ENCODE measurements at places on chromosomes 3 and 15. TPM values are rescaled to one million over a fixed set of nuclear protein-coding genes. Genes with fewer than 3 reads are reported as not detected.

The DAZL gene
- total RNA-seq = not detected

DNA sequence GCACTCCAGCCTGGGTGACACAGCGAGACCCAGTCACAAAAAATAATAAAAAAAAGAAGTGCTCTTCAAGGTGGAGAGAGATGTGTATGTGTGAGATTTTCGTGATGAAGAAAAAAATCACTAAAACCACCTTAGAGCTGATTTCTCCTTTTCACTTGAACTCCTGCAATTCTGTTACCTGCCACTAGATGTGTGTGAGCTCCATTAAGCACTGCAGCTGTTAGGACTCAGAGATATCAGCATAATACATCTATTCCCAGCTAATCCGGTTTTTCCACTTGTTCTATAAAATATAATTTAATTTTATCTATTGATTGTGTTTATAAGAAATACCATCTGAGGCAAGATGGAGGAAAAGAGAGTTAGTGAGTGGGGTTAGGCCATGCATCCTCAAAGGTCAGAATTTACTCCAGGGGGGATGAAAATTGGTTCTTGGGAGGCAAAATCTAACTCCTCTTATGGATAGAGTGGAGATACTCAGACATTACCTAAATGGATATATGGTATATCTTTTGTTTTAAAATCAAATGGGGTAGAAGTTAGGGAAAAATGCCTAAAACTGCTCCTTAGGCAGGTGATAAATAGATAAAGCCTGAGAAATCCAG, 152.7 kb downstream of the IL20RB start:
- no peak for DNase-seq
- peaks cover 2% of the 10 kb centered on the region for H3K4me1 ChIP-seq
- no peaks in the 10 kb centered on the region for H3K27me3 ChIP-seq
- H3K36me3 ChIP-seq = no peaks in the 10 kb centered on the region
- H3K27ac ChIP-seq = no peak overlapping the region

GRCh38 chr3:76812649-76813242, 227.2 kb upstream of the ROBO2 start:
- no peak overlapping the region for H3K27ac ChIP-seq
- no peaks in the 10 kb centered on the region for H3K36me3 ChIP-seq
- no peak overlapping the region for H3K4me3 ChIP-seq
- no peak for DNase-seq
- H3K27me3 ChIP-seq = no peaks in the 10 kb centered on the region

DNA sequence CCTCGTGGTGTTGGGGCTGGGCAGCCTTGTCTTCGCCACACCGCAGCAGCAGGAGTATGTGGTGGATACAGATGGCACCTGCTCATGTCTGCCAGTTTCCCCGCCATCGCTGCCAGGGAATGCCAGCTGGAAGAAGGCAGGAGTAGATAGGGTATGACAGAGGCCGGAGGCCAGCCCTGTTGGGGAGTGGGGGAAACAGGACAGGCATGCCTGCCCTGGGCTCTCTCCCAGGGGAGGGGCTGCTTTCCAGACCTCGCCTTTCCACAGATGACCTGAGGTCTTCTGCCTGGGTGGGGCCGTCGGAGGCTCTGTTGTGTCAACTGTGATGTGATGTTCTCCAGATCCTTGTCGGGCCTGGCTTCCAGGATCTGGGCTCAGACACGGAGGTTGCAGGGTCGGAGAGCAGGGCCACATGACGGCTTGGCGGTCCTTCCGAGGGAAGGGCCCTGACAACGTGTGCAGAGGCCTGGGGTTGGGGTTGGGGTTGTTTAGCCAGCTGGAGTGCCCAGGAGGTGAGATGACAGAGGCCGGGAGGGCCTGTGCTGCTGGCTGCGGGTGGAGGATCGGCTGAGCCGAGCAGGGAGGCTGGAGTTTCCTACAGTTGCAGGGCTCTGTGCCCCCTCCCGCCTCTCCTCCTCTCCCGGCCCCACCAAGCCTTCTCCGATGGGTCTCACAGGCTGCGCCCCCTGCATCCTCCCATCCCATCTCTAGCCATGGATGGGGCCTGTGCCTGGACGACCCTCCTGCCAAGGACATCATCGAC, 102.0 kb downstream of the TBC1D2B start:
- DNase-seq = no peak
- H3K27ac ChIP-seq = no peak overlapping the region
- no peaks in the 10 kb centered on the region for H3K36me3 ChIP-seq
- H3K4me3 ChIP-seq = no peak overlapping the region
- H3K4me1 ChIP-seq = peaks cover 6% of the 10 kb centered on the region

The AADAC gene
- 7.3 TPM for total RNA-seq

The PPIP5K1 gene
- 22.1 TPM for total RNA-seq

The FMN1 gene
- total RNA-seq = 17.1 TPM
